ENCODE measurements at places on chromosomes 4 and X.

GRCh38 chr4:162403932-162404331, 240.1 kb upstream of the FSTL5 start:
- no peak for DNase-seq

DNA sequence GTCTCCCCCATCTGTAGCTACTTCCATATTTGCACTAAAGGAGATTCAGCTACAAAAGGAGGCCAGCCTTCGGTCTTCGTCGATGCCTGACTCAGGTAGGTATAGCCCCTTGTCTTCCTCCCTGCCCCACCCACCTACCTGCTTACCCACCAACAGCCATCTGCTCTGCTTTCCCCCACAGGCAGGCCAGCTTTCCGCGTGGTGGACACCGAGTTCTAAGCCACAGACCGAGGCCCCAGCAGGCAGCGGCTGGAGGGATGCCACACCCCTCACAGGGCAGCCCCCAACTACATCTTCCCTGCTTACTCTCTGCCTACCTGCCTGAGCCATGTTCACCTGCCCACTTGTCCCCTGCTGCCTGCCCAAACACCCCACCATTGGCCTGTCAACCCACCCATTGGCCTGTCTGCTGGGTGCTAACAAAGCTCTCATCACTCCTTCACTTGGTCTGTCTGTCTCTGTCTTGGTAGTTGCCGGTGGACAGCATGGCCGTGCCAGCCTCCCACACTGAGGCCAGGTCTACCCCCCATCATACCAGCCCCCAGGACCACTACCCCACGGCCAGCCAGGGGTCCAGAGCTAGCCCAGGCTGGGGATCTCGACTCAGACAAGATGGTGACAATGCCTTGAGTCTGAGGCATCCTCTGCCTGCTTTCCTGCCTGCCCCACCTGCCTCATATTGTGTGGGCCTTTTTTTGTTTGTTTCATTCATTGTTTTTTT, 4.1 kb upstream of the USP11 start:
- DNase-seq, result no peak

GRCh38 chrX:40209951-40210617, 112.3 kb upstream of the BCOR start:
- no peak for DNase-seq

DNA sequence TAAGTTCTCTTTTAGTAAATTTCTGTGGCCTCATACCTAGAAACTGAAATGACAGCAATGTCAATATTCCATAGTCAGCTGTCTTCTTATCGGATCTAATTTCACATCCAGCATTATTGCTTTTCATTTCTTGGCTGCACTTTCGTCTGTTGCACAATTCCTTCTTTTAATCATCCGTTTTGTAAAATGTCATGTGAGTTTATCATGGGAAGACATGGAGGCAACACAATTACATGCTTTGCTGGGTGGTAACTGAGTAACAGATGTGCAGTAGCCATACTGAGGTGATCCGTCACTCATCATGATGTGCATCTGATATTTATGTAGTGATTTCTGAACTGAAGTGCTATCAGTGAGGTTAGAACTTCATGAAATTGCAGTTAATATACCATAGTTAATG, 68.3 kb upstream of the SLC7A11 start:
- DNase-seq, result no peak

DNA sequence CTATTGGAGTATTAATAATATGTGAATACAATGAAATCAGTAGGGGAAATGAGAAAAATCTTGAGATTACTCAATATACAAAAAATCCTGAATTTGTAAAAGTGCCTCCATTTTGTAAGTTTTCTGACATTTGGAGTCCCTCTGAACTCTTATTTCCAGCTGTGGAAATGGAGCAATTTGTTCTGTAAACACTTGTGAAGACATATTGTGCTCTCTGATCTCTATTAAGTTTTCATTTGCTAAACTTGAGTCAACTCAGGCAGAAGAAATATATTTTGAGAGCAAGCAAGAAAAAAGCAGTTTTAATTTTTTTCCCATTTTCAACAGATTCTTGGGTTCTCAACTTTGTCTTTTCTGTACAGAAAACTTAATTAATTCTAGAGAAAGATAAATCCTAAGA, 51.4 kb upstream of the PCDH18 start:
- no peak for DNase-seq

DNA sequence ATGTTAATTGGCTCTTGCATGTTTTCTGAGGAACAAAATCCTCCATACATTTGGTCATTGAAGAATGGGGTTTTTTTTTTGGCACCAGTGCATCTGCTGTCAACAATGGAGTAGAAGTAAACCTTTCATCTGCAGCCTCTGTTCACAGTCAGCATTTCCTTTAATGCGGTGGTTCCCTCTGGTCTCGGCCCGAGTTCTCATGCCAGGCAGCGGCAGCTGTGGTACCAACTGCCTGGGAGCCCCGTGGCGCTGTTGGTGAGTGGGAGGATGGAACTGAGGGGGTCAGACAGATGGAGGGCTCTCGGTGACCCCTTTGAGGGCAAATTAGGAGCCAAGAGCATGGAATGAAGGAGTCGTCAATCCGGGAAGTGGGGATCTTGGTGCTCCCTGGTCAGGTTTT, 114.7 kb downstream of the AFF1 start:
- DNase-seq, result no peak

- DNase-seq, result no peak
Measured at GRCh38 chrX:95662200-95662599, 1022.4 kb upstream of the DIAPH2 start.

DNA sequence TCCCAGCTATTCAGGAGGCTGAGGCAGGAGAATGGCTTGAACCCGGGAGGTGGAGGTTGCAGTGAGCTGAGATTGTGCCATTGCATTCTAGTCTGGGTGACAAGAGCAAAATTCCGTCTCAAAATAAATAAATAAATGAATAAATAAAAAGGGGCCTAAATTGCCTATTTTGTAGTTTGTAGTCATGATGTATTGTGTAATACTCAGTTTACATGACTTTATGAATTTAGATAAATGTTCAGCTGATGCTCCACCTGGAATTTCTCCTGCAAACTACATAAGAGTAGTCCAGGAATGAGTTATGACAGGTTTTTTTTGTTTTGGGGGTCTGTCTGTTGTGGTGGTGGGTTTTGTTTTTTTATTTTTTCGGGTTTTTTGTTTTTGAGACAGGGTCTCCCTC, 31.1 kb downstream of the RBMX start:
- no peak for DNase-seq

GRCh38 chrX:93985344-93986307, 311.6 kb downstream of the FAM133A start:
- no peak for DNase-seq

DNA sequence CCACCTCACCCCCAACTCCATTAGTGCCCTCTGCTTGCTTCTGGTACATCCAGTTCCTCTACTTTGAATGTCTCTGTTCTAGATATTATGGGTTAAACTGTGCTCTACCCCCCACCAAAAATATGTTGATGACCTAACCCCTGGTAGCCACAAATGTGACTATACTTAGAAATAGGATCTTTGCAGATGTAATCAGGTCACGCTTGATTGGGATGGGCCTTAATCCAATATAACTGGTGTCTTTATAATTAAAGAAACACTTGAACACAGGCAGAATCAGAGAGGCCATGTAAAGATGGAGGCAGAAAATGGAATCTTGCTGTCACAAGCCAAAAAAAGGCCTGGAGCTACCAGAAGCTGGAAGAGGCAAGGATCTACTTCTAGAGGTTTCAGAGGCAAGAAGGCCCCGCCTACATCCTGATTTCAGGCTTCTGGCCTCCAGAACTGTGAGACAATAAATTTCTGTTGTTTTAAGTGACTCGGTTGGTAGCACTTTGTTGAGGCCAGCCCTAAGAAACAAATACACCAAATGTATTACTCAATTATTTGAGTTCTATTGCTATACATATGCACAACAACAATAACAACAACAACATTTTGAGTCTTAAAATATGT, 220.0 kb downstream of the PPP3CA start:
- DNase-seq, result no peak

GRCh38 chr4:184978211-184978610, 40.1 kb upstream of the HELT start:
- DNase-seq, result no peak

- DNase-seq, result no peak
Measured at GRCh38 chr4:26839016-26839415, 21.6 kb upstream of the STIM2 start.

DNA sequence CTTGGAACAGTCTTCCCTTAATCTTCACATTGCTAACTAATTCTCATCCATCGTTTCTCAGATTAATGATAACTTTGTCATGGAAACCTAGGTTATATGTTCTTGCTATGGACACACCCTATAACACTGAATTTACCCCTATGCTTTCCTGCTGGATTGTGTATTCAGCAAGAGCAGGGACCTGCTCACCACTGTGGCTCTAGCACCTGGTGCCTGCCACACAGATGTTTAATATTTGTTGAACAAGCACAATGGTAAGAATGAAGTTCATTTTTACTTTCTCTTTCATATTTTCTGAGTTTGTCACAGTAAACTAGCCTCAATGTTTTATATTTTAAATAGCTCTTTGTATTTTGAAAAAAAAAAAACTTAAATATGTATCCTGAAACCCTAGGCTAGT, 734.0 kb upstream of the DIAPH2 start:
- DNase-seq, result no peak

- no peak for DNase-seq
Measured at GRCh38 chr4:155403886-155404285, 27.1 kb upstream of the MAP9 start.

- DNase-seq, result no peak
Measured at GRCh38 chr4:101205916-101206315, 141.4 kb downstream of the PPP3CA start.

DNA sequence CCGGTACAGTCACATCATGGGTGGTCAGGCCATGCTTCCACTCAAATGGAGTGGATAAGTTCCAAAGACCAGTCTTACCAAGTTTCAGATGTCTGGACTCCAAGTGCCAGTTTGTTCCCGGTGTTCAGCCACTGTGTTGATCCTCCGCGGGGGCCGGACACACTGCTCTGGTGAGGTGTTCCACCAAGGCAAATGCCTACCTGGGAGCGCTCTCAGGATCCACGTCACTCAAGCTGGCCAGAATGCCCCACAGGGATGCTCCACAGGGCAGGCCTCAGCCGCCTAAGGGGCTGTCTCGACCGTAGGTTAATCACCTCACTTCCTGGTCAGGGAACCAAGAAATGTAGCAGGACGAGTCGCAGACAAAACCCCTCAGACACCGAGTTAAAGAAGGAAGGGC, 258.0 kb upstream of the GRID2 start:
- DNase-seq, result no peak

- DNase-seq, result no peak
Measured at GRCh38 chr4:169774466-169775445, 17.0 kb upstream of the HPF1 start.

- DNase-seq, result no peak
Measured at GRCh38 chr4:11189756-11190155, 238.9 kb downstream of the HS3ST1 start.

- no peak for DNase-seq
Measured at GRCh38 chr4:150235808-150236271, 157.6 kb downstream of the DCLK2 start.

- DNase-seq, result no peak
Measured at GRCh38 chr4:38368613-38369012, 295.4 kb upstream of the KLF3 start.

DNA sequence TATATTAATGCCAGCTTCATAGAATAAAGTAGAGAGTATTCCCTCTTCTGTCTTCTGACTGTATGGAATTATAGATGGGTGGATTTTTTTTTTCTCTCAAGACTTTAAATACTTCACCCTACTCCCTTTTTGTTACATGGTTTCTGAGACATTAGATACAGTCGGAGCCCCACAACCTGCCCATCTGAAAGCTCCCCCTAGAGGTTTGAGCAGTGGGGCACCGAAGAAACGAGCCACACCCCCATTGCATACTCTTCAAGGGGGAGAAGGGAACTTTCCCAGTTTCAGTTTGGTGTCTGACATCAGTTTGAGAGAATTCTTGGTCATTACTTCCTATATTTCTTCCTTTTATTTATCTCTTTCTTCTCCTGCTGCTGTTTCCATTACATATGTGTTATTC, 437.6 kb upstream of the AGA start:
- no peak for DNase-seq

- DNase-seq, result no peak
Measured at GRCh38 chr4:158192439-158193158, 17.7 kb upstream of the TMEM144 start.

DNA sequence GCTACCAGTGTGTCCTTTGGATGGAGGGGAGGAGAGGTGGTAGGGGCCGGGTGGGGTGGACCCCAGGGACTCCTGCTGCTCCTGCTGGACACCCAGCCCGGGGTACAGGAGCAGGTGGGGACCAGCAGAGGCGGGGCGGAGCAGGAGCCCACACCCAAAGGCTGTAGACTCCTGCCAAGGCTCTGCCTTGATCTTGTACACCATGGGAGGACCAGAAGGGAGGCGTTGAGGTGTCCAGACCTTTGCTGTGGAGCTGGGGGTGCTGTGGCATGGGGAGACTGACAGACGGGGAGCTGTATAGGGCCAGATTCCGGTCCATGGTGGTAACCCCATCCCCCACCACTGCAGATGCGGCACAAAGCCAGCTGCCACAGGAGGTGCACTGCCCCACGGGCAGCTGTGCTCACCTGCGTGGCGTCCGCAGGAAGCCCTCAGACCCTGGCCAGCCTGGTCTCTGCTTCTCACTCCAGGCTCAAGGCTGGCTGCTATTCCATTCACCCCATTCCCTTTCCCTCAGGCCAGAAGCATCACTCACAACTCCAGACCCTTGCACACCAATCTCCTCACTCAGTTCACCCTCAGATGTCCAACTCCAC, 5.0 kb upstream of the SLC26A1 start:
- DNase-seq, result no peak

DNA sequence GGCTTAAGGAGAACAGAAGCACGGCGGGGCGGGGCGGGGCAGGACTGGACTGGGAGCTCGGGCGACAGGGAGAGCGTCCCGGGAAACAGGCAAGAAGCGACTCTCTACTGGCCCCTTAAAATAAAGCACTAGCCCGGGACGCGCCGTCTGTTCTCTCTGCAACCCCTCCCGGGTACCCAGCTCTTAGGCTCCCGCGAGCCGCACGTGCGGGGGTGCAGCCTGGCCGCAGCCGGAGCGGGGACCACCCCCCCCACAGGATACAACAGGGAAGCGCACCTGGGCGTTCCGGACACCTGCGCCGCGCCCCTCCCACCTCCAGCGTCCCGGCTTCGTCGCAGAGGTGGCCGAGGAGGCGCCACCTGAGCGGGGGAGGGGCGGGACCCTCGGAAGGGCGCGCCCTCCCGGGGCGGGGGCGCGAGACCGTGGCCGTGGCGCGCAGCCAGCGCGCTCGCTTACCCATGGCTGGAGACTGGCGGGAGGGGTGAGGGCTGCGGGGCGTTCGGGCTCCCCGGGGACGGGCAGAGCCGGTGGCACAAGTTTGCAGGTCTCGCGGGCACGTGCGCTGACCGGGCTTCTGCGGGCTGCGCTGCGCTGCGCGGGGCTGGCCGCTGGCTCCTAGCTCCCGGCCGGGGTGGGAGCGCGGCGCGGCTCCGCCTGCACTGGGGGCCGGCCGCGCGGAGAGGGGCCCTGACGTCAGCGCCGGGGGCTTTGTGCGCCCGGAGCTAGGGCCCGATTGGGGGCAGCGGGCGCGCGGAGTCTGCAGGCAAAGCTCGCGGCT, 91.5 kb downstream of the GEMIN8 start:
- DNase-seq, result no peak

DNA sequence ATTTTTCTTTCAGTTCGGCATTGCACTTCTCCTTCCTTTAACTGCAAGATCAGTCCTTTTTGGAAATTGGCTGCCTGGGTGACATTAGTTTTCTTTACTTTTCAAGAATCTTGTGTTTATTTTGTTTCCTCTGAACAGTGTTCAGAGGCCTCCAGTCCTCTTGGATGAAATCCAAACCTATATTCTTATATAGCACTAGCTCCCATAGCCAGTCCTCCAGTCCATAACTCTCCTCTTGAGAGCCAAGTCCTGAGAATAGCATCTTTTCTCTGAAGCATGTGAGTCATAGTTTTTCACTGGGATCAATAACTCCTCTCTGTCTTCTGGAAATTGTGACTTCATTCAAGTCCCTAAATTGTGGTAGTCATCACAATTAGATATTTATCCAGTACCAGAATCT, 357.5 kb downstream of the RAPGEF2 start:
- no peak for DNase-seq
